ENCODE measurements at places on chromosomes 16 and 17.

GRCh38 chr17:6639586-6640535, 650 bp downstream of the KIAA0753 start:
- H3K36me3 ChIP-seq, result peaks cover 5% of the 10 kb centered on the region
- peaks cover 28% of the 10 kb centered on the region for H3K4me1 ChIP-seq
- peak overlapping the region; percentile 99 for H3K27ac ChIP-seq
- H3K27me3 ChIP-seq, result no peaks in the 10 kb centered on the region

DNA sequence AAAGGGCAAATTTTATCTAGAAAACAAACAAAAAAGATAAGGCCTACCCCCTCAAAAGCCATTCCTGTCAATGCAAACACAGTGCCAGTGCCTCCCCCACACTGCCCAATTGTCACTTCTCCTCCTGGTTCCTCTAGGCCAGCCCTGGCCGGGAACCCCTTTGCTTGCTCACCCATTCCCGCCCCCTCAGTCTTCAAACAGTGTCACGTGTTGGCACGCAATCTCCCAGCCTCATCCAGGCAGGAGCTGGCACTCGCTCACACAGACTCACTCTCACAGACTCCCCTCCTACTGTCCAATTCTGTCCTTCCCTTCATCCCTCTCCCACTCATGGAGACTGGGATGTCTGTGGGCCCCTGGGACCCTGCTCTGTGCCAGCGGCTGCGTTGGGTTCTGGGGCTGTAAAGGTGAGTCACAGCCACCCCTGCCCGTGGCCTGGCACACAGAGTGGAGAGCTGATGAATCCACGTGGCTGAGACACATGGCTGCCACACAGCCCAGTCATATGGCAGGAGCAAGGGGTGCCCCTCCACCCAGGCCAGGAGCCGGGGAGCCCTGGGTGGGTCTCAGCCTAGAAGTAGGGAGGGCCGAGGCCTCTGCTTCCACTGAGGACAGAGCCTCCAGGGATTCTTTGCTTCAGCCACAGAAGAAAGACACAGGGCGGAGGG, 54.8 kb downstream of the VAC14 start:
- no peak overlapping the region for H3K27ac ChIP-seq
- H3K36me3 ChIP-seq, result peaks cover 16% of the 10 kb centered on the region
- no peak overlapping the region for H3K4me3 ChIP-seq
- peaks cover 23% of the 10 kb centered on the region for H3K4me1 ChIP-seq

- peaks cover 54% of the 10 kb centered on the region for H3K27me3 ChIP-seq
- peak within 1 kb of the TSS; percentile 66 for H3K4me3 ChIP-seq
- H3K36me3 ChIP-seq, result no peaks in the 10 kb centered on the region
Observed at GRCh38 chr16:67430977-67431774, at the start of gene HSD11B2. Gene HSD11B2 (plus strand): TSS chr16:67431121. CDS start chr16:67431249, 128 bp downstream.

GRCh38 chr16:80084614-80085013, 456.2 kb upstream of the DYNLRB2 start:
- peak; percentile 24 for DNase-seq
- no peak overlapping the region for H3K4me3 ChIP-seq
- H3K36me3 ChIP-seq, result no peaks in the 10 kb centered on the region
- H3K4me1 ChIP-seq, result peaks cover 6% of the 10 kb centered on the region
- peaks cover 18% of the 10 kb centered on the region for H3K27me3 ChIP-seq

DNA sequence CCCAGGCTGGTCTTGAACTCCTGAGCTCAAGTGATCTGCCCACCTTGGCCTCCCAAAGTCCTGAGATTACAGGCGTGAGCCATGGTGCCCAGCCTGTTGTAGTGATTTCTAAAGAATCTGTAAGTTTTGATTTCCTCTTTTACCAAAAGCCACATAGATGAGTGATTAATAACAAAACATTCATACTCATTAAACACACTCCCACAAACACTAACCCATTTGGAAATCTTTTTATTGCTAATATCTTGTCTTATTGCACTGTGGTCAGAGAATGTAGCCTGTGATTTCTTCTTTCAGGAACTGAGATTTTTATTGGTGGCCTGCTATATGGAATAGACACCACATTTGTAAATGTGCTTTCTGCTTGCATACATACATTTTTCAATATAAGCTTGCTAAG, 31.6 kb downstream of the MYH10 start:
- peak overlapping the region; percentile 4 for H3K27ac ChIP-seq
- H3K36me3 ChIP-seq, result peaks cover 25% of the 10 kb centered on the region
- no peak overlapping the region for H3K4me3 ChIP-seq
- DNase-seq, result no peak
- peaks cover 11% of the 10 kb centered on the region for H3K4me1 ChIP-seq

DNA sequence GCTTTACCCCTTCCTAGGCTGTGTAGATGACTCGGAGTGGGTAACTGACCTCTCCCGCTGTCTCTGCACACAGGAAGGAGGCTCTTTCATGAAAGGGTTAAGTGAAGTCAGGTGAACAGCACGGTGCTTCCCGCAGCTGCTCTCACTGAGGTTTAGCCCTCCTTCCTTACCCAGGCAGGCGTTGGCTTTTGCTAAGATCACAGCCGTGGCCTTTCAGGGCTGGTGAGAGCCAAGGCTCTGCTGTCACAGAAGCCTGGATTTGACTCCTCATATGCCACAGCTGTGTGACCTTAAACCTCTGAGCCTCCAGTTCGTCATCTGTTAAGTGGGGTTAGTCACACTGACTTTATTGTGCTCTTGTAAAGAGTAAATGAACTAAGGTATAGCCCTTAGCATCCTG, 90.9 kb upstream of the PLCG2 start:
- H3K4me1 ChIP-seq, result no peaks in the 10 kb centered on the region
- H3K27ac ChIP-seq, result no peak overlapping the region
- peaks cover 23% of the 10 kb centered on the region for H3K36me3 ChIP-seq
- H3K27me3 ChIP-seq, result no peaks in the 10 kb centered on the region
- no peak for DNase-seq

- DNase-seq, result no peak
- H3K27me3 ChIP-seq, result no peaks in the 10 kb centered on the region
- no peak overlapping the region for H3K27ac ChIP-seq
- H3K36me3 ChIP-seq, result no peaks in the 10 kb centered on the region
Observed at GRCh38 chr16:61936522-61936921, 99.7 kb downstream of the CDH8 start.

DNA sequence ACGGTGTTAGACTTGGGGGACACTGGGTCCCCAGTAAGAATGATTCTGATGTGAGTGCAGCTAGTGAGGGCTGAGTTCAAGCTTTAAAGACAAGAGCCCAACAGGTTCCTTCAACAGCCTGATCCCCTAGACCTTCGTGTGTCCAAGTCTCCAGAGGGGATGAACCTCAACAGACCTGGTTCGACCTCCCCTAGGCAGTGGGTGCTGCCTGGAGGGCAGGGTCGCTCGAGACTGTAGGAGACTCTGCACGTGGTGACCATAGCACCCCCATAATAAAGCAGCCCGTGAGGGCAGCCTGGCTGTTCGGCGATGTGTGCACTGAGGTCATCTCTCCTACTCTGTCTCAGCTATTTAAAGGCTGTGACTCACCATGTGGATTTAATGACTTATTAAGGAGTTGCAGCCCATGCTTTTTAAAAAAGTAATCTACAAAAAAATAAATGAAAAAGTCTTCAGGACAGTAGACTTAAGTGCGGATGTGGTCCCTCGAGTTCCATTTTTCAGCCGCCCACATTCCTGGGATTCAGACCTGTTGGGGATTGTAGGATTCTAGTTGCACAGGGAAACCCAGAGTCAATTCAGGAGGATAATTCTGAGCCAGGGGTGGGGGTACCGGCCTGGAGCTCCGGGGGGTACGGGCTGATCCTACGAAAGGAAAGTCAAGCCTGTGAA, 23.4 kb upstream of the METRNL start:
- no peak overlapping the region for H3K27ac ChIP-seq
- peaks cover 17% of the 10 kb centered on the region for H3K4me1 ChIP-seq
- no peak overlapping the region for H3K4me3 ChIP-seq
- DNase-seq, result no peak

- H3K4me3 ChIP-seq, result no peak overlapping the region
- H3K27me3 ChIP-seq, result peaks cover 2% of the 10 kb centered on the region
- H3K36me3 ChIP-seq, result no peaks in the 10 kb centered on the region
- no peak overlapping the region for H3K27ac ChIP-seq
- H3K4me1 ChIP-seq, result peaks cover 8% of the 10 kb centered on the region
- DNase-seq, result no peak
Observed at GRCh38 chr16:16960785-16961184, 510.0 kb downstream of the XYLT1 start.

GRCh38 chr17:40931311-40931710, 6.1 kb downstream of the KRT23 start:
- DNase-seq, result no peak
- H3K4me3 ChIP-seq, result no peak overlapping the region
- H3K27ac ChIP-seq, result no peak overlapping the region
- no peaks in the 10 kb centered on the region for H3K27me3 ChIP-seq
- no peaks in the 10 kb centered on the region for H3K36me3 ChIP-seq
- peaks cover 16% of the 10 kb centered on the region for H3K4me1 ChIP-seq

- peak overlapping the region; percentile 80 for H3K4me3 ChIP-seq
- peaks cover 4% of the 10 kb centered on the region for H3K27me3 ChIP-seq
- peak overlapping the region; percentile 92 for H3K27ac ChIP-seq
- peak; percentile 49 for DNase-seq
- H3K36me3 ChIP-seq, result no peaks in the 10 kb centered on the region
Observed at GRCh38 chr17:74430706-74431567, 951 bp upstream of the GPRC5C start.

- H3K4me3 ChIP-seq, result no peak overlapping the region
- peaks cover 59% of the 10 kb centered on the region for H3K36me3 ChIP-seq
- no peaks in the 10 kb centered on the region for H3K27me3 ChIP-seq
- no peaks in the 10 kb centered on the region for H3K4me1 ChIP-seq
- DNase-seq, result no peak
Observed at GRCh38 chr16:21179126-21179982, 20.9 kb downstream of the LDAF1 start.

DNA sequence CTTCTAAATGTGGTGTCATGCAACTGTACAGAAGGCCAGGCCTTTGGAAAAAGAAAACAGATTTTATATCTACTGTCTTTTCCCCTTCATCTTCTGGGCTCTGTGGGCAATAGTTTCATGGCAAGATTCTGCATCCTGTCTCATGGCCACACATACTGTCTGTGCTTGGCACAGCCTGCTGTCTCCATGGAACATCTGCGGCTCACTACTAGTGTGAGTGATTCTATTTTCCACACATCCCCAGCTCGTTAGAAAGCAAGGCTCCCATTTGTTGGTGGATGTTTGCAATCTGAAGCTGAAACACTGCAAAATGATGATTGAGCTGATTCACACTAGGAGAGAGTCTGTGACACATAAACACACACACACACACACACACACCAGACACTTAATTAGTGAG, 32.4 kb downstream of the CACNG3 start:
- H3K27ac ChIP-seq, result no peak overlapping the region
- H3K4me3 ChIP-seq, result no peak overlapping the region
- DNase-seq, result no peak
- no peaks in the 10 kb centered on the region for H3K4me1 ChIP-seq
- peaks cover 27% of the 10 kb centered on the region for H3K27me3 ChIP-seq
- H3K36me3 ChIP-seq, result no peaks in the 10 kb centered on the region

DNA sequence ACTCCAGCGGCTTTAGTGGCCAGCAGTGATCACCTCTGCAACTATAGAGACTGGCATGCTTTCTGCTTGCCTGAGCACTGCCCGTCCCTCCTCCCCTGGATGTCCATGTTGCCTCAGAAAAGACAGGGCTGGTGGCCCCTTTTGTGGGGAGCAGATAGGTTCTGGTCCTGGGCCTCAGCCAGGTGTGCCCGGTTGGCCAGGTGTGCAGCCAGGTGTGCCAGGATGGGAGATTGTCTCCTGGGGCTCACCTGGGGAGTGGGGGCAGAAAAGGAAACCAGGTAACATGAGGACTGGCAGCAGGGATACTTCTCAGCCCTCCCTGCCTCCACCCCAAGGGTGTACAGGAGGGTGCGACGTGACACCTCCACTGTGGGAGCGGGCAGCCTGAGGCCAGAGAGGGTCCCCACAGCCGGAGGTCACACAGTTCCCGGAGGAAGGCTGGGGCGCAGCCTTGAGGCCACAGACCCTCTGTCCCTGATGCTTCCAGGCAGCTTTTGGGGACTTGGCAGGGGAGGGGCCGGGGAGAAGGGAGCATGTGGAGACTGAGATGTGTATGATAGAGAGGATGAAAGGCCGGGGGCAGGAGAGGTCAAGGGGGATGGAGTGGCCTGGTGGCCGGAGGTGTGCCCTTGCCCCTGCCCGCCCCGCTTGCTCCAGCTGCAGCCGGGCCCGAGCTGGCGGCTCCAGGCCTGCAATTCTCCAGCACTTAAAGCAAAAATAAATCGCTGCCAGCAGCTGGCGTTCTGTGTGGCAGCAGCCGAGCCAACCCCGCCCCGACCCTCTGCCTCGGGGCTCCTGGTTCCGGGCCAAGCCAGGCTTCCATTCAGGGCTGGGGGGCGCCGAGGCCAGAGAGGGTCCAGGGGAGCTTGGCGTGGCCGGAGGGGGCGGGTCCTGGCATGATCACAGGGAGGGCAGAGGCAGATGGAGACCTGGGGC, 6.7 kb downstream of the KCNJ12 start:
- H3K27me3 ChIP-seq, result peaks cover 54% of the 10 kb centered on the region

- no peak for DNase-seq
- no peaks in the 10 kb centered on the region for H3K27me3 ChIP-seq
- no peak overlapping the region for H3K4me3 ChIP-seq
- H3K27ac ChIP-seq, result peak overlapping the region; percentile 10
- peaks cover 5% of the 10 kb centered on the region for H3K36me3 ChIP-seq
- peaks cover 39% of the 10 kb centered on the region for H3K4me1 ChIP-seq
Observed at GRCh38 chr17:57401556-57402488, 145.5 kb downstream of the MSI2 start.

GRCh38 chr16:83100679-83101078, 473.9 kb downstream of the CDH13 start:
- no peak overlapping the region for H3K27ac ChIP-seq
- no peak for DNase-seq
- no peaks in the 10 kb centered on the region for H3K4me1 ChIP-seq
- H3K27me3 ChIP-seq, result no peaks in the 10 kb centered on the region

- H3K4me3 ChIP-seq, result no peak overlapping the region
- DNase-seq, result no peak
- no peaks in the 10 kb centered on the region for H3K36me3 ChIP-seq
Observed at GRCh38 chr17:42431758-42432161, 8.7 kb upstream of the CAVIN1 start.

DNA sequence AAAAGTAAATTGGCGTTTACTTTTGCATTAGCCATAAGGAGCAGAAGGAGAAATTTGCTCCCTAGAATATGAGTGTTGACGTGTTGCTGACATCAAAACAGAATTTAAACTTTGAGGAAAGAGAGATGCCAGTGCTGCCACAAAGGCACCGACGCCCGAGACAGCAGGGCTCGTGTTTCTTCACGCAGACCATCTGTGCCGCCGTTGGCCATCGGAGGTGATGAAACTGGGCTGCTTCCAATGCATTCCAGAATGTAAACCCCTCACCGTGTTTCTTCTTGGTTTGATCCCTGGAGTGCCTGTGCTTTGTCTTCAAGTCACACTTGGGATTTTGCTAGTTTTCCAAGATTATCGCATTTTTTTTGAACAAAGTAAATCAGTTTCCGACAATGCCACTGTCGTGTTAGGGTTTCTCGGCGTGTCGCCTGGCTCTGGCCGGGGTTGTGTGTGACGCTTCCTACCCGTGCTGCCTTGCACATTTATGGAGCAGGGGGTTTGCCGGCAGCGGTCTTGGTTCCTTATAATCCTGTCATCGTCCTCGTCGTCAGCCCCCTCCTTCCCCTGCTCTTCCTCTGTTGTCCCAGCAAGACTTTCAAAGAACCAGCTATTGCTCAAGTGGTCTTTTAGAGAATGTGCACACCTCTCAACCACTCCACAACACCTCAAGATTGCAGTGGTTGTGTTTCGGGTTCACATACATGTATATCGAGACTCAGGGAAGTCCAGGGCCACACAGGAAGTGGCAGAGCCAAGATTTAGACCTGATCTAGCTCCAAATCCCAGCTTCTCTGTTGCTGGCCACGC, 103.9 kb downstream of the METRNL start:
- peaks cover 42% of the 10 kb centered on the region for H3K4me1 ChIP-seq
- no peak for DNase-seq
- H3K27me3 ChIP-seq, result no peaks in the 10 kb centered on the region
- no peak overlapping the region for H3K27ac ChIP-seq

Measured in mesothelial cell of epicardium (in vitro differentiated cells).